ENCODE measurements at places on chromosomes 7 and 10.

DNA sequence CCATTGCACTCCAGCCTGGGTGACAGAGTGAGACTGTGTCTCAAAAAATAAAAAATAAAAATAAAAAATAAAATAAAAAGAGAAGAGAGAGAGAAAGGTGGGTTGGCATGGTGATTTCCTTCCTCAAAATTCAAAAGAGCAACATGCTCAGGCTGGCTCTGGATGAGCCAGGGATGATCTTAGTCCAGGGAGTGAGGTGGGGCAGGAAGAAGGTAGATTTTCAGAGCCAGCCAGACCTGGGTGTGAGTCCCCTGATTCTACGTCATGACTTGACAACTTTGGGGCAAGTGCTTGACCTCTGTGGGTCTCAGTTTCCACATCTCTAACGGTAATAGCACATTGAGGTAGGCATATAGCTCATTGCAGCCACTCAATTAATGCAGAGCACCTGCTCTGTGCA, 109.4 kb upstream of the CTBP2 start:
- H3K27ac ChIP-seq, result no peak overlapping the region
- DNase-seq, result no peak
- no peaks in the 10 kb centered on the region for H3K4me1 ChIP-seq
- H3K36me3 ChIP-seq, result no peaks in the 10 kb centered on the region
- peaks cover 12% of the 10 kb centered on the region for H3K27me3 ChIP-seq

- no peak overlapping the region for H3K4me3 ChIP-seq
- DNase-seq, result no peak
- peaks cover 31% of the 10 kb centered on the region for H3K4me1 ChIP-seq
- no peaks in the 10 kb centered on the region for H3K27me3 ChIP-seq
Observed at GRCh38 chr7:101536232-101536631, 92.9 kb downstream of the MYL10 start.

DNA sequence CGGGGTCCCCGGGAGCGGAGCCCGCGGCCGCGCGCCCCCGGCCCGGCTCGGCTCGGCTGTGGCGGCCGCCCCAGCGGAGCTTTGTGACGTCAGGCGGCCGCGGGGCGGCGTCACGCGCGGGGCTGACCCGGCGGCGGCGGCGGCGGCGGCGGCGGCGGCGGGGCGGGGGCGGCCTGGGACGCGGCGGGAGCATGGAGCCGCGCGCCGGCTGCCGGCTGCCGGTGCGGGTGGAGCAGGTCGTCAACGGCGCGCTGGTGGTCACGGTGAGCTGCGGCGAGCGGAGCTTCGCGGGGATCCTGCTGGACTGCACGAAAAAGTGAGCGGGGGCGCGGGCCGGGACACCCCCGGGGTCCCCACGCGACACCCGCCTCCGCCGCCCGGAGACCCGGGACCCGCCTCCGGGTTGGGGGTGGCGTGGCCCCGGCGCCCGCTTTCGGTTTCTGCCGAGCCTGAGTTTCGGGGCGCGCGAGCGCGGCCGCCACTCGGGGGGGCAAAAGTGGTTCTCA, at the start of gene PWWP2B:
PWWP2B (plus strand) TSS at position 165 of the 506 bp plus-strand sequence; CDS start at position 192, 27 bp downstream.
- no peaks in the 10 kb centered on the region for H3K36me3 ChIP-seq
- peak; percentile 71 for DNase-seq
- peak within 1 kb of the TSS; percentile 83 for H3K4me3 ChIP-seq
- peaks cover 18% of the 10 kb centered on the region for H3K4me1 ChIP-seq

- peaks cover 65% of the 10 kb centered on the region for H3K36me3 ChIP-seq
- peaks cover 39% of the 10 kb centered on the region for H3K4me1 ChIP-seq
- H3K27me3 ChIP-seq, result no peaks in the 10 kb centered on the region
- no peak overlapping the region for H3K4me3 ChIP-seq
- no peak overlapping the region for H3K27ac ChIP-seq
- no peak for DNase-seq
Observed at GRCh38 chr7:151512353-151512752, 7.3 kb downstream of the RHEB start.

DNA sequence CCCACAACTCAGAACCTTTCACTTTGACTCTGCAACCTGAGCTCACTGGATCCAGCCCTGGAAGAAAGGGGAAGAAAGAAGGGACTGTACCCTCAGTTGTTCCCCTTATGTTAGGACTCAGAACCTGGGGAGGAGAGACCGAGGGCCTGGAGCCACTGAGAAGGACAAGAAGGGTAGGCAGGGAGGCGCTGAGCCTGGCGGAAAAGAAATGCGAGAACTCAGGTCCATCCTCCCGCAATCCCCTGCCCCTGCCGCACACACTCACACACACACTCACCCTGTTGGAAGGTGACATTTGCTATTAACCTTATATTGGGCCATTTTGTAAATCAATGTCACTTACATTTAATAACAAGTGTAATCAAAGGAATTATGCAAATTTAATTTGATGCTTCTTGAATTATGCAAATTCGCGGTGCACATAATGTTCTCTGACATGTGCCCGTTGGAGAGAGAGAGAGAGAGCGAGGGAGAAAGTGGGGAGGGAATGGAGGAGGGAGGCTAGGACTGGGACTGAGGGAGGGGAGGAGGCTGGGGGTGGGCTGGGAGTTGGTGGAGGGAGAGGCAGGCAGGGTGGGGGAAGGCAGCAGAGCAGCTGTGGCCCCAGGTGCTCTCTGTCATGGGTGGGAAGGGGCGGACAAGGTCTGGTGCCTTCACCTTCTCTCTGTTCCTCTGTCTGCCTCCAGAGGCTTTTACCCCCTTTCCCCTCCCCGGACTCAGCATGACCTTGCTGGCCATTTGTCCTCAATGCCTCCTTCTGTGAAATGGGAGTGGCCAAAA, 99.6 kb upstream of the PAX2 start:
- no peak for DNase-seq
- peaks cover 61% of the 10 kb centered on the region for H3K4me1 ChIP-seq
- H3K4me3 ChIP-seq, result peak overlapping the region; percentile 15
- H3K27me3 ChIP-seq, result peaks cover 14% of the 10 kb centered on the region
- H3K27ac ChIP-seq, result peak overlapping the region; percentile 41
- no peaks in the 10 kb centered on the region for H3K36me3 ChIP-seq

GRCh38 chr7:80463272-80463920, 48.5 kb downstream of the GNAT3 start:
- DNase-seq, result no peak
- no peaks in the 10 kb centered on the region for H3K27me3 ChIP-seq
- no peaks in the 10 kb centered on the region for H3K36me3 ChIP-seq

GRCh38 chr10:131556897-131557495, 245.5 kb upstream of the TCERG1L start:
- H3K4me3 ChIP-seq, result no peak overlapping the region
- peaks cover 19% of the 10 kb centered on the region for H3K27me3 ChIP-seq
- H3K36me3 ChIP-seq, result no peaks in the 10 kb centered on the region
- peaks cover 21% of the 10 kb centered on the region for H3K4me1 ChIP-seq
- no peak overlapping the region for H3K27ac ChIP-seq

GRCh38 chr7:143382126-143382790, 1.1 kb downstream of the ZYX start:
- no peaks in the 10 kb centered on the region for H3K36me3 ChIP-seq

- DNase-seq, result no peak
- no peaks in the 10 kb centered on the region for H3K36me3 ChIP-seq
- H3K4me1 ChIP-seq, result no peaks in the 10 kb centered on the region
- H3K27ac ChIP-seq, result no peak overlapping the region
- no peak overlapping the region for H3K4me3 ChIP-seq
- no peaks in the 10 kb centered on the region for H3K27me3 ChIP-seq
Observed at GRCh38 chr10:105615715-105616365, 974.8 kb downstream of the SORCS3 start.

GRCh38 chr7:25216837-25217236, 11.4 kb downstream of the NPVF start:
- H3K27me3 ChIP-seq, result peaks cover 2% of the 10 kb centered on the region
- H3K27ac ChIP-seq, result no peak overlapping the region
- H3K4me1 ChIP-seq, result peaks cover 4% of the 10 kb centered on the region
- H3K36me3 ChIP-seq, result no peaks in the 10 kb centered on the region
- no peak overlapping the region for H3K4me3 ChIP-seq

GRCh38 chr10:36324831-36325230, 682.7 kb upstream of the FZD8 start:
- H3K27ac ChIP-seq, result no peak overlapping the region
- H3K4me1 ChIP-seq, result no peaks in the 10 kb centered on the region

DNA sequence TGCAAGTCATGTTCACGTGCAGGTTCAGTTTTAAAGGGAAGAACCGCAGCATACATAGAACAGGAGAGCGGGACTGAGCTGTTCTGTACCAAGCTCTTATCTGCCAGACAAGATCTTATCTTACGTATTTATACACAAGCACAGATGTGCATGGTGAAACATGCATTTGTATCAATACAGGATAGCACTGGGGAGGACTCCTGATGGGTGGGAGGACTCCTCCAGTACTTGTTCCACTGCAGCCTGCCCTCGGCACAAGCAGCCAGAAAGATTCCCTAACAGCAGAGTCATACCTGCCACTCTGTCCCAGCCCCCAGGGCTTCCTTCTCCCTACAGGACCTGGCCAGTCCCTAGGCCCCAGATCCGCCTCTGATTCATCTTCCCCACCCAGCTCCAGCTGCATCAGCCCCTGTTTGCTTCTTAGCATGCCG, 13.2 kb upstream of the PRKCQ start:
- H3K27ac ChIP-seq, result peak overlapping the region; percentile 84
- no peak for DNase-seq
- H3K4me1 ChIP-seq, result no peaks in the 10 kb centered on the region
- H3K36me3 ChIP-seq, result peaks cover 9% of the 10 kb centered on the region

DNA sequence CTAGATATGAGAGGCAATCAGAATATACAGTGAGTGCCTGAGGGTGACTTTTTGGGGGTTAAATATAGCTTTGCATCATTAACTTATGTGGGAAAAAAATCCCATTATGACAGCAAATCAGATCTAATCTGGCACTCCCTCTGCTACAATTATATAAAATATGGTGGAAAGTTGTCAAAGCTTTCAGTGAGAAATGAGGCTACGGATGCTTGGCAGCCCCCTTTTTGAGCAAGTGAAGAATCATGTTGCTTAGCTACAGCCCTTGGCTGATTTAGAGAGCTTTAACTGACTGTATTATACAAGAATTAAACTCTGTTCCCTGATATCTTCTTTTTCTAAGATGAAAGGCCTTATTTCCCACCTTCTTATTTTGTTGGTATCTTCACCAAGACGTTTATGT, 57.4 kb downstream of the GPR158 start:
- H3K27me3 ChIP-seq, result no peaks in the 10 kb centered on the region
- no peak overlapping the region for H3K4me3 ChIP-seq
- H3K36me3 ChIP-seq, result no peaks in the 10 kb centered on the region
- no peak for DNase-seq
- H3K4me1 ChIP-seq, result no peaks in the 10 kb centered on the region

Data from nephron progenitor cell (in vitro differentiated cells).